ENCODE measurements at places on chromosomes 3 and 15.

DNA sequence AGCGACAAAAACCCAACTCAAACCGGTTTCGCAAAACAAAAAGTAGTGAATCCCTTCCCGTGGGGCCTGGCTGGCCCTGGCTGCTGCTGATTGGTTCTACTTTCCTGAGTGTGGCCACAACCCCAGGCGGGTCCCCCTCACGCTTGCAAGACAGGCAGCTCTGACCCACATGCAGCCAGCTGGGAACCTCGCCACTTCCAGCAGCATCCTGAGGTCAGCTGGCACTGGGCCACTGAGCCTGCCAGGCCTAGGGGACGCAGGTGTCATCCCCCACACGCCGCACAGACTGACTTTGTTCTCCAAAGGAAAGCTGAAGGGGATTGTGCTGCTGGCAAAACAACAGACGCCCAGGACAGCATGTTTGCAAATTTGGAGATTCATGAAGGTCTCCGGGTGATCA is 111.1 kb downstream of the TPRA1 start:
- DNase-seq: no peak

DNA sequence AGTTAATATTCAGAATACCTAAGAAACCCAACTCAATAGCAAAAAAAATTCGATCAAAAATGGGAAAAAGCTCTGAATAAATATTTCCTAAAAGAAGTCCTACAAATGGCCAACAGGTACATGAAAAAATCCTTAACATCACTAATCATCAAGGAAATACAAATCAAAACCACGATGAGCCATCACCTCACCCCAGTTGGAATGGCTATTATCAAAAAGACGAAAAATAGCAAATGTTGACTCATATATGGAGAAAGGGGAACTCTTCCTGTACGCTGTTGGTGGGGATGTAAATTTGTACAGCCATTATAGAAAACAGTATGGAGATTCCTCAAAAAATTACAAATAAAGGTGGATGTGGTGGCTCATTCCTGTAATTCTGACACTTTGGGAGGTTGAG is 29.6 kb upstream of the SGO1 start:
- DNase-seq: no peak

DNA sequence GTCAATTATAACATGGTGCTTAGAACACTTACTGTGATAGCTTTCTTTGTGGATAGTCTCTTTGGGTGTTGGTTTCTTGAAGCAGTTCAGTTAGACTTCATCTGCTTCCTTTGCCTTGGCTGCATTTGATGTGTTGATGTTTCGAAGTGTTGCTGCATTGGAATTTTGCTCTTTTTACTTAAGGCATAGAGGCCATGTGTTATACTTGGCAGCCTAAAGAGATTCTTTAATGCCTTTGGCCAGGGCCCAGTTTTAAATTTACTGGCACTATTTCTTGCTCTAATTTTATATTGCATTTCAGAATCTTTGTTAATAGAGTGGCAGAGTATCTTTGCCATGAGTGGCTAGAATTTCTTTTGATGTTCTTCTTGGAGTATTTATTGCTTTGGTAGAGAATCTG is 21.2 kb downstream of the NR1D2 start:
- DNase-seq: no peak

DNA sequence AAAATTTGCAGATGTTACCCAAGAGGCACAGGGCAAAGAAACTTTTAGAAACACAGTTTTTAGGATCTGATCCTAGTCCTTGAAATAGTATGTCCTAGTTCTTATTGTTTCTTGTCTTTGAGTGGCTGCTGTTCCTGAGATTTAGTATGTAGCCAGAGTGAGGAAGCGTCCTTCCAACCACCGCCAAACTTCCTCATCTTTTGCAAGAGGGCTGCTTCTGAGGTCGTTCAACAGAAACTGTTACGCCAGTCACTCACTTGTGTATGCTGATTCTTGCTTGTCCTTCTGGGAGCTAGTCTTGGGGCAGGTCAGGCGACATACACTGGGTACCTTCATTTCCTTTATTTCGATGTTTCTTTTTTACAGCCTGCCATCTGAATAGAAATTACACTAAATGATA is 577.3 kb upstream of the ZNF717 start:
- no peak for DNase-seq

DNA sequence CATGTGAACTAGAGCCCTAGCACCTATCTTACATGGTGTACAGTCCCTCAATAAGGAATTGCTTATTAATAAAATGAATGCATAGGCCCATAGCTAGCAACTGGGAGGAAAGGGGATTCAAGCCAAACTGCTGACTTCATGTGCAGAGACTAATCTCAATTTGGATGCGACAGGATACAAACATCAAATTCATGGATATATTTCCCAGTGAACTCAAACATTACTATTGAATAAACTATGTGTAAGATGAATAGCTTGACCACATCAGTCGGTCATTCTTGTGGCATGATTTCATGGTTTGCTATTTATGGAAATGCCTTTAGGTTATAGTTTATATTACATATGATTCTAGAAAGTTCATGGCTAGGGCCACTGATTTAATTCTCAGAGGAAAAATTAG is 268.6 kb upstream of the SLITRK3 start:
- DNase-seq: no peak

Measured in stimulated activated CD8-positive, alpha-beta memory T cell treated with anti-CD3 and anti-CD28 coated beads, Interleukin-15, amount 100 ng/mL, for 4 hours (primary cell).